CD4-positive, alpha-beta T cell (primary cell): ENCODE measurements at places on chromosomes 12 and 14. TPM values are rescaled to one million over a fixed set of nuclear protein-coding genes. Genes with fewer than 3 reads are reported as not detected.

The TAOK3 gene
- total RNA-seq, result 56.6 TPM

The CAPS2 gene
- 1.9 TPM for total RNA-seq

The TMEM63C gene
- total RNA-seq, result 0.58 TPM

The CSRP2 gene
- total RNA-seq, result not detected

The FAM222A gene
- 1.1 TPM for total RNA-seq

The CLEC9A gene
- total RNA-seq, result 0.98 TPM

The TMPRSS12 gene
- not detected for total RNA-seq

The ASPG gene
- total RNA-seq, result not detected

The GMPR2 gene
- total RNA-seq, result 22.2 TPM

The TMEM117 gene
- 3.4 TPM for total RNA-seq

The BMAL2 gene
- total RNA-seq, result 0.16 TPM

DNA sequence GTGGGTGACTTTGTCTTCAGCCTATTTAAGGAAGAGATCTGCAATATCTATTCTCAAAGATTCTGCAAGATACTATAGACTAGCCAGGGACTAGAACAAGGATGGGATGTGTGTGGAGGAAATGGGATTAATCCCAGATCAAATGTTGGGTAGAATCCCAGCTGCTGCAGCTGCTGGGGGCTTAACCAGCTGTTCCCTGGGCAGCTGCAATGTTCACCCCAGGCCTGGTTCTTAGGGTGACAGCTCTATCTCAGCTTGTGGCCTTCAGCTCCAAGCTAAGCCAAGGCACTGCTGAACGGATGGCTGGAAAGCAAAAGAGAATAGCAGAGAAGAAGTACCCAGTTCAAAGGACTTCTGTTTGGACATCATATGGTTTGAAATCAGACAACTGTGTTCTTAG lies 10.0 kb upstream of the RHEBL1 start:
- no peak for DNase-seq

GRCh38 chr12:109147954-109148353 lies 31.6 kb downstream of the ACACB start:
- no peak for DNase-seq

DNA sequence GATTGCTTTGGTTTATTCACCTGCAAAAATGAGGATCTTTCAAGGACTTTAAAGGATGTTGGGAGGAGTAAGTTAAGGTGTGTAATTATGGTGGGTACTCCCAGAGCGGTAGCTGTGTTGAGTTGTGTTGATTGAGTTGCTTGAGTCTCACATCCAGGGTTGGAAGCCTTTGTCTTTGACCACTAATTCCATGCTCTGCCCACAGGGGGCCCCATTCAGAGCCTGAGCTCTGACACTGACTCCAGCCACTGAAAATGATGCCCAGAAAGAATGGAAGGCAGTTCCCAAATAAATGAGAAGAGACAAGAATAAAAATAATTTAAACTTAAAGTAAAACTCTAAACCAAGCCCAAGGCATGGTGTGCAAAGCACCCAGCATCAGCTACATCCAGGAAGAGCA lies 237.4 kb upstream of the PWP1 start:
- DNase-seq, result no peak

GRCh38 chr12:57477710-57478681 lies 1.7 kb downstream of the ARHGAP9 start:
- DNase-seq, result peak; percentile 22

GRCh38 chr14:71618047-71618446 lies 314.2 kb upstream of the RGS6 start:
- no peak for DNase-seq

DNA sequence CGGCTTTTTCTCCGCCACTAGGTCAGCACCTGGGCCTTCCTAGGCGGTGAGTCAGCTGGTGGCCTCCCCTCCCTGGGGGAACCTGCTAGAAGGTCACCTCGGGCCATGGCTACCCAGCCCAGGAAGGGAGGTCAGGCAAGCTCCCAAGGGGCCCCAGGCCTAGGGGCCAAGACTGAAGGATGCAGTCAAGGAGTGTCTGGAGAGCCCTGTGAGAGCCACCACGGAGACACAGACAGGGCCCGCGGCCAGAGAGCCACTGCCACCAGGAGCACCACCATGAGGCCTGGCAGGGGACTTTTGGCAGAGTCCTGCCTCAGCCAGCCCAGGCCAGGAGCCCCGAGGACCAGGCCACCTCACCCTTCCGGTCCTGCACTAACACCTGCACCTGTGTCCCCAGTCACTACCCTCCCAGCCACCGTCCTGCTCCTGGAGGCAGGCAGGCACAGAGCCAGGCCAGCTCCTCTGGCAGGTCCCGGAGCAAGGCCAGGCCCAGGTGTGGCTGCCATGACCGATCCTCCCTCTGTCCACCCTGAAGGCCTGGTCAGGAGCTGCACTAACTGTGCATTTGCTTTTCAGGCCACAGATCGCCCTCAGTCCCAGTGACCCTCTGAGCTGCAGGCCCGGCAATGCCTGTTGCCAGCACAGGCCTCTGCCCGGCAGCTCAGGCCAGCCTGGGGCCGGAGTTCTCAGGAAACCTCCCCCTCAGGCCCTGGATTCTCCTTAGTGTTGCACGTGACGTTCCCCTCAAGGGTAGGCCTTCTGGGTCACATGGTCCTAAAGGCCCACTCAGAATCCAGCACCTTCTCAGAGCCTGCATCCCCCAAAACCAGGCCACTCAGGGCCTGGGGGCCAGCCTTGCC lies 6.9 kb downstream of the PHETA1 start:
- DNase-seq, result no peak

- DNase-seq, result no peak
Observed at GRCh38 chr12:69243099-69244084, 4.0 kb downstream of the CPSF6 start.

DNA sequence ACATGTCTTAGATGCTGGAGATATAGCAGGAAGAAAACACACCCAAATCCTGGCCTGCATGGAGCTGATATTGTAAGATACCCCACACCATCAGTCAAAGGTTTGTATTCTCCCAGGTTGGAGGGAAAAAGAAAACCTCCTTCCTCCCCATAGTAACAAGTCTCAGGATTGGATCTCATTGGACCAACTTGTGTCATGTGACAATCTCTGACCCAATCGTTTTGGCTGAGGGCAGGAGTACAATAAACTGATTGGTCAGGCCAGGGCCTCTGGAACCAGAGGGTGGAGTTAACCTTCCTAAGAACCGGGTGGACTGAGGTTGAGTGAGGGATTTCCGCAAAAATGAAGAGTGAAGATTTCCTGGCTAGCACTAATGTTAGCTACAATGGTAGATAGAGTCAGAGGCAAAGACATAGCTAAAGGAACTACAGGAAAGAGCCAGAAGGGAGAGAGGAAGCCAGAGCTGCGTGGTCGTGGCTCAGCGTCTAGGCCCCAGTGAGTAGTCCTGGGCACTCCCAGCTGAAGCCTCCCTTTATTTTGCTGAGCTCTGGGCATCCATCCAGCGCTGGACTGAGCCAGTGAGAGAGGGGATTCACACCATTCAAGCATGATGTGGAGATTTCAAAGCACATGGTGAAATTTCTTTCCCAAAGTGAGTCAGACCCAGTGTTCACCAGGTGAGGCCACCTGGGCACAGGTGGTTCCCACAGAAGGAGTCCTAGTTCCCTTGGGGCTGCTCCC lies 219.9 kb downstream of the AACS start:
- DNase-seq, result no peak

- no peak for DNase-seq
Observed at GRCh38 chr14:101153691-101154090, 250.2 kb upstream of the RTL1 start.

- no peak for DNase-seq
Observed at GRCh38 chr14:73713206-73713802, 880 bp downstream of the PNMA1 start.

- DNase-seq, result no peak
Observed at GRCh38 chr12:5072311-5072710, 28.6 kb downstream of the KCNA5 start.

DNA sequence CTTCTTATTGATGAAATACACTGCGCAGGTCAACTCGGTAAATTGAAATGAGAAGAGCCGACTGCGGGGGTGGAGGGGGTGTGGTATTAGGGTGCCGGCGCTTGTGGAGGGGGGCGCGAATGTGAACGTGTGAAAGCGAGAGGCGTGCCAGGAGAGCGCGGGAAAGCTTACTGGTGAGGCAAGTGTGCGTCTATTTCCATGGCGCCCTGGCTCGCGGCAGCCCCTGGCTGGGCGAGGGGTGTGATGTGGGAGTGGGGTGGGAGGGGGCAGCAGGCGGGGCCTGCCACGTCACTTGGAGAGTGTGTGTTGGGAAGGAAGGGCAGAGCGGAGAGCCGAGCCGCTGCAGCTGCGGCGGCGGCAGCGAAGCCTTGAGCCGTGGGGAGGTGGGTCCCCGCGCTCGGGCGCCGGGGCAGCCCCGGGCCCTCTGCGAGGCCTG lies 88.8 kb downstream of the GALNT8 start:
- DNase-seq, result no peak

DNA sequence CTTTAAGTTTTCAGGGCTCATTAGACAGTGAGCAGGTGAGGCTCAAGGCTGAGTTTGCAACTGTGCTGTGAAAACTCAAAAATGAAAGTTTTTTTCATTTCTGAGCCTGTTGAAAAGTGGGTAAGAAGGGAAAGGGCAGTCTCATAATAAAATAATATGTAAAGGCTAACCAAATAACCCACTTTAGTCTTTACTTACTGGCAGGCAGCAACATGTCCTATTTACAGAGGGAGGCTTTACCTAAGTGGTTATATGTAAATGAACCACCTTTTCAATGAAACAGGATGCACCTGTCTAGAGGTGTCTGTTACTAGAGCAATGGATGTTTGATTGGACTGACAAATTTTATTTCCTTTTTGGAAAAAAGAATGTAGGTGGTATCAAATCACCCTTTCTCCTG lies 158.0 kb downstream of the ETV6 start:
- DNase-seq, result no peak

- no peak for DNase-seq
Observed at GRCh38 chr12:128423205-128423604, 156.2 kb downstream of the TMEM132C start.

GRCh38 chr14:59334253-59334652 lies 130.9 kb downstream of the GPR135 start:
- no peak for DNase-seq

DNA sequence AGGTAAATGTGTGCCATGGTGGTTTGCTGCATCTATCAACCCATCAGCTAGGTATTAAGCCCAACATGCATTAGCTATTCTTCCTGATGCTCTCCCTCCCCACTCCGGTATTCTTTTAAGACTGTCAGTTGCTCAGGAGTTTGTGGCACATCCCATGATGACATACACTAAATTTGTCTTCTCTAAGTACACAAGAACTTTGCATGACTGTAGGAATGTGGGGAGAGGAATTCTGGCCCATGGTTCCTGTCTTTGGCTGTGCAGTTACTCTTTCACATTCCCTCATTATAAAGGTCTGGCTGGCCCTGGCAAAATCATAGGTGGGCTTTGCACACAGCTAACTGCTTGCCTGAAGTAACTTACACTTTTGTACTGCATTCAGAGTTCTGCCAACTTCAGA lies 30.3 kb downstream of the HMGA2 start:
- DNase-seq, result no peak

DNA sequence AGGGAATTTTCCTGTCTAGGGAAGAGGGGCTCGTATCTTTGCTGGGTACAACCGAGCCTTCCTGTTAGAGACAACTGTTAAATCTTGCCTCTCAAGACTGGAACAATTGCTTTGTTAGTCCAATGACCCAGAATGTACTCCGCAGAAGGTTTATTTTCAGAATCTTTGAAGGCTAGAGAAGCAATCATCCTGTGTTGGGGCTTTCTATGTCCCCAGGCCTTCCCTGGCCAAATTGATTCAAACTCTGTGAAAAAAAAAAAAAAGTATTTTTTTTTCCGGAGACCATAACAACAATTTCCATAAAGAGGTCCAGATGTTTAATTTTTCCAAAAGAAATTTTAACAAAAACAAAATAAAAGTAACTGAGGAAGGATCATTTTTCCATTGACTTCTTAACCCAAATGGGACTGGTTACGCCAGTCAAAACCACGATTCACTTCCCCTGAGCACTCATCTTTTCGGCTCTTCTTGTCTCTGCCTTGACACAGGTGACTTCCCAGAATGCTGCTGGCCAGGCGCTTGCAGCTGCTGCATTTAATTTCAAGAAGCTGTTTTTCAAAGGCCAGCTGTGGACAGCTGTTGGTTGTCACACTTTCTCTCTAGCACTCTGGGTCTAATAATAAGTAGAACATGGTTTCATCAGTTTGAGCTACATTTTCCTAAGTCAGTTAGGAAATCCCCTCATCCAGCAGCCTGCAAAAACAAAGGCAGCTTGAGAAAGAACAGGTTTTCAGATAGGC lies 81.6 kb upstream of the MANSC4 start:
- no peak for DNase-seq

- DNase-seq, result no peak
Observed at GRCh38 chr14:90263748-90264449, 7.5 kb downstream of the PSMC1 start.

DNA sequence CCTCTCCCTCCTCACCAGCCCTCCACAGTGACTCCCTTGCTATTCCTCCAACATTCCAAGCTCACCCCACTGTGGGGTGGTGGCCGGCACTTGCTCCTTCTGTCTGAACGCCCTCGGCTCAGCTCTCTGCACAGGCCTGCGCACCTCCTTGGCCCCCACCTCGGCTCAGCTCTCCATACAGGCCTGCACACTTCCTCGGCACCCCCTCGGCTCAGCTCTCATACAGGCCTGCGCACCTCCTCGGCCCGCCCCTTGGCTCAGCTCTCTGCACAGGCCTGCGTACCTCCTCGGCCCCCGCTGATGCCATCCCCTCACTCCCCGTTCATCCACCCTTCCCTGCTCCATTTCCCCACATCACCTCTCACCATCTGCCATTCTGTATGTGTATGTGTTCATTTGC lies 332.7 kb upstream of the FKBP4 start:
- no peak for DNase-seq

GRCh38 chr14:31988244-31988643 lies 88.9 kb upstream of the ARHGAP5 start:
- DNase-seq, result no peak

- no peak for DNase-seq
Observed at GRCh38 chr12:8996682-8997405, 7.5 kb downstream of the KLRG1 start.

GRCh38 chr12:90653040-90653439 lies 301.9 kb downstream of the CCER1 start:
- DNase-seq, result no peak

DNA sequence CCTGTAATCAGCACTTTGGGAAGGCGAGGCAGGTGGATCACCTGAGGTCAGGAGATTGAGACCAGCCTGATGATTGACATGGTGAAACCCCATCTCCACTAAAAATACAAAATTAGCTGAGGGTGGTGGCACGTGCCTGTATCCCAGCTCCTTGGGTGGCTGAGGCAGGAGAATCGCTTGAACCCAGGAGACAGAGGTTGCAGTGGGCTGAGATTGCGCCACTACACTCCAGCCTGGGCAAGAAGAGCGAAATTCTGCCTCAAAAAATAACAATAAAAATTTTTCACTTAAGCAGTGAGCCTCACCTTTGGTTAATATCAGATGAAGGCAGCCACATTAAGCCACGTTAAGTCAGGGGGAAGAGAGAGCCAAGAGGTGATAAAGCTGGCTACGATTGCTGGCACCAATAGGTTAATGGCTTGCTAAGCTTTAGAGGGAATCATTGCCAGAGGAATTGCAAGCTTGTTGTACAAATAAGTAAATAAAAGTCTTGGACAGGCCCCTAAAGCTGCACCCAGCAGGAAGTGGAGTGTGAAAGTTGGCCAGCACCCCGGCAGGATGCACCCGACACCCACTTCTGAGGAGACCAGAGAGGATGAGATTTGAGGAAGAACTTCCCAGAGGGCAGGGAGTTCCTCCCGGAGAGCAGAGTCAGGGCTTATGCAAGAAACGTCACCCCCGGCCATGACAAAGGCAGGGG lies 41.3 kb upstream of the TESC start:
- DNase-seq, result no peak
